LoVo (cell line): ENCODE measurements at places on chromosomes 2 and 18.

GRCh38 chr18:715626-716025 is 3.2 kb upstream of the ENOSF1 start:
- DNase-seq = no peak

DNA sequence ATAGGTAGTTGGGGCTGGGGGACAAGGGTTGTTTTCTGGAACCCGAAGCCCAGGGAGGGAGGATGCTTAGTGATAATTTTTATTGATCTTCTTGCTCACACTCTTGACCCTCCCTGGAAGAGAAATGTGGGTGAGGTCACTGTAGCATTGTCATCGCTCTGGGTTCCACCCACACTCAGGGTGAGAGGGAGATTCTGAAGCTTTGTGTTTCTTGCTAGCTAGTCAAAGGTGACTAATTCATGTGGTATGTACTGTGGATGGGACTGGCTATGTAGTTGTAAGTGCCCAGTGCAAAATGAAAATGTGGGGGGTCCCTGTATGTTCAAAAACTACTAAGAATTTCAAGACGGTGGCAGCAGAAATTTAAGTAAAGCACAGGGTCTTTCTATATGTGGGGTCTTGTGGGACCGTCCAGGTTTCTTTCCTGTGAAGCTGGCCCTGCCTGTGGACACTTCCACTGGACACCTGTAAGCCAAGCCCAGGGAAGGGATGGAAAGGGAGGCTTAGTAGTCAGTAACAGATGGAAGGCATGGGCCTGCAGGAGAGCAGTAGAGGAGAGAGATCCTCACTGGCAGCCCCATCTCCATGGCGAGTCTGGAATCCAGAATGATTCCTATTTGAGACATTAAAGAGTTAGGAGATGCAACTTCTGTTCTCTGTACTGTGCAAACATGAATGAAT is 35.0 kb downstream of the TSN start:
- DNase-seq = peak; percentile 71

DNA sequence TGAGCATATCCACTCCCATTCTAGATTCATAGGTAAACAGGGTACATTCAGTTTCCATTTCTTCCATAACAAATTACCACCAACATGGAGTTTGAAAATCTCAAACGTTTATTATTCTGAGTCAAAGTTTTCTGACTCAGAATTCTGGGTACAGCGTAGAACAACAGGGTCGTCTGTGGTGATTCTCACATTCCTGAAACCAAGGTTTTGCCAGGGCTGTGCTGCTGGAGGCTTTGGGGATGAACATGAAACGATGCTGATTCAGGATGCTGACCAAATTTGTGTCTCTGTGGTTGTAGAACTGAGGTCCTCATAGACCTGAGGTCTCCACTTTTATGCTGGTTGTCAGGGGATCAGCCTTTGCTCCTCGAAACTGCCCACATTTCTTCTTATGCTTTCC is 255.7 kb downstream of the DSEL start:
- no peak for DNase-seq

- no peak for DNase-seq
Observed at GRCh38 chr2:239431536-239431935, 30.7 kb upstream of the HDAC4 start.

- peak; percentile 16 for DNase-seq
Observed at GRCh38 chr2:33380001-33380609, 96.3 kb upstream of the RASGRP3 start.

DNA sequence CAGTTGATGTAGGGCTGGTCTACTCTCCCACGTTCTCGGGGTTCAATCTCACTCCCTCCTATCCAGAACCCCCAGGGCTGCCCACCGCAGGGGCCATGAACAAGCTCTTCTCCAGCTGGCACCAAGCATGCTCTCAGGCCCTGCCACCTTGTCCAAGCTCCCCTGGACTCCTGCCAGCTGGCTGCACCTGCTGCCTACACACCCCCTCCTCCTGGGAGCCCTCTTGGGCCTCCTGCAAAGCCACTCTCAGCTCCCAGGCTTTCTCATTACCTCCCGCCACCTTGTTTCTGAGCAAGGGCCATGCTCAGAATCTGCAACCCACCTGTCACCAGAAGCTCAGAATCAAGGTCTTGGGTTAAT is 56.0 kb downstream of the HDAC4 start:
- no peak for DNase-seq

- no peak for DNase-seq
Observed at GRCh38 chr2:218294430-218295022, 2.2 kb upstream of the TMBIM1 start.

GRCh38 chr2:98559581-98559980 is 48.7 kb downstream of the COA5 start:
- no peak for DNase-seq

DNA sequence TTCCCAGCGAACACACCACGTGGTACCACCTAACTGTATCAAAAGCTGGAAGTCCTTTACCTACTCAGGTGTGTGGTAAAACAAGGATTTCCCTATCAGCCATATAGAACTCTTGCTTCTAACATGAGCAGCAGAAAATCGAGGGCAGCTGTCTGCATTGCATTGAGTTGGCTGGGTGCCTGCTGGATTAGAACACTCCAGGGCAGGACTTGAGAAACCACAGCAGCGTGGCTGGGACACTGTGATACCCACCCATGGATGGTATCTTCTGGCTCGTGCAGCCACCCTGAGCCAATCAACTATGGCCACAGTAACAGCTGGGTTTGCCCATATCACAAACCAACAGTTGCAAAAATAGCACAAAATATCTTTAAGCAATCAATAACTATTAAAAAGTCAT is 188.3 kb downstream of the FBXO15 start:
- no peak for DNase-seq

- peak; percentile 27 for DNase-seq
Observed at GRCh38 chr2:219722276-219722879, 94.9 kb downstream of the SLC4A3 start.

DNA sequence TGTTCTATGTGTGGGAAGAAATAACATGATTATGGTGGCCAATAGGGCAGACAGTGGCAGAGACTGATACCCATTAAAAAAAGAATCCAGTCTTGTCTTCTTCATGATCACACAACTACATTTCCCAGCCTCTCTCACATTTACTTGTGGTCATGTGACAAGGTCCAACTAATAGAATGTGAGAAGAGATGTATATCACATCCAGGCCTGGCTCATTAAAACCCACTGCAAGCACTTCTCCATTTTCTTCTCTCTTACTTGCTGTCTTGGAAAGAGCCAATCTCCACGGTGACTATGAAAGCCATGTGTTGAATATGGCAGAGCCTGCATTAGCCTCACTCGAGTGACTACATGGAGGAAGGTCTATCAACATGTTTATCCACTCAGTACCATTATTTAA is 306.2 kb upstream of the ZEB2 start:
- no peak for DNase-seq

DNA sequence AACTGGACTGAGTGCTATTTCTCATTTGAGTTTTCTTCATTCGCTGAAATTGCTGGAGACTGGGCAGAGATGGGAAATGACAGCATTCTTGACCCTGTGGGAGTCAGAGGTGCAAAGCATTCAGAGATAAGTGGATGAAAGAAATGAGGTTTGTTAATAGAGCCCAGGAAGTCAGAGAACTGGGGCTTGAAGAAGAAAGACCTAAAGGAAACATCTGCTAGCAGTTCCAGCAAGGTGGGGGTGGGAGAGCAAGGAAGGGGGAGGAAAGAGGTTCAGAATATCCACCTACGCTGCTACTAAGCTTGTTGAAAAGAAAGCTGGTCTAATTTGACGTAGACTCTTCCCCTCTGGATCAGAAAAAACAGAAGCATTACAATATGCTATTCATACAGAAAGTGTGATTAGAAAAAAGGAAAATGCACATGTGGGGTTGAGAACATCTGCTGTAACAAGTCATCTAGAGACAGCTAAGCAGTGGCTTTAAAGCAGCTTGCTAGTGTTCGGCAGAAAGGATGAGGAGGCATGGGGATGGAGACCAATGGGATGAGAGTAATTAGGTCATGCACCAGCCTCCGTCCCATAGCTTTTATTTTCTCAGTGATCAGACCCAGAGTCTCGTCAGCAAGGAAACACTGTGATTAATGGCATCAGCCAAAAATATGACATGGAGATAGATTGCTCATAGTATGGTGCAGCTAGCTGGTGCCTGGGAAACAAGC is 29.7 kb downstream of the NAB1 start:
- no peak for DNase-seq

GRCh38 chr18:48949050-48949605 is 1.6 kb downstream of the SMAD7 start:
- DNase-seq = peak; percentile 58

DNA sequence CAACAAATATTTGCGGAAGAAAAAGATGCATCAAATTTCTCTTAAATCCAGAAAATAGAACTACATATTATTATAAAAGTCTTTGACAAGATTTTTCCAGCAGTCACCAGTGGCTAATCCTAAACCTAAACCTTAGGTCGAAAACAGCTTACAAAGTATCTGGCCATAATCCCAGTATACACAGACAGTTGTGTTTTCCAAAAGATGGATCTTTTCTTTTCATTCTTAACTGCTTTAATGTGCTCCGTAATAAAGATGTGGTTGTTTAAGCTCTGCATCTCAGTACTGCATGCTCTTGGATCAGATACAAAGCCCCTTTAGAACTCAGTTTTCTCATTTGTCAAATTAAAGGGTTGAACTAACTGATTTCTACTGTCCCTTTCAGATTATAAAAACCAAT is 247.8 kb downstream of the TXNL1 start:
- DNase-seq = no peak

- DNase-seq = no peak
Observed at GRCh38 chr2:18752022-18752493, 162.7 kb upstream of the NT5C1B start.

- DNase-seq = no peak
Observed at GRCh38 chr18:2559249-2559648, 12.1 kb downstream of the METTL4 start.

DNA sequence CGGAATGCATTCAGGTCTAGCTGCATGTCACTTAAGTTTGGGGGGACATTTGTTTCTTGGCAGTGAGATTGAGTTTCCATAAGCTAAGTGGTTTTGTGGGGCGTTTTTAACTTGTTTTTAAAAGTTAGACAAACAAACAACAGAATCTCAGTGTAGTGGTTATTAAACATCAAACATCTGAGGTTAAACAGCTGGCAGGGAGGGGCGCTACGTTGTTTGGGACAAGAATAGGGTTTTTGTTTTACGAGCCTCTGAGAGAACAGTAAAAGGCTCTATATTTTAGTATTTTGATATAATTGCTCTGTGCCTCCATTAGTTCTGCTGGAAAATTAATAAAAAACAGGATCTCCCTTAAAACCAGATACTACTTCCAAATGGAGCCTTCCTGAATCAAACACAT is 41.6 kb upstream of the TMEM177 start:
- no peak for DNase-seq

DNA sequence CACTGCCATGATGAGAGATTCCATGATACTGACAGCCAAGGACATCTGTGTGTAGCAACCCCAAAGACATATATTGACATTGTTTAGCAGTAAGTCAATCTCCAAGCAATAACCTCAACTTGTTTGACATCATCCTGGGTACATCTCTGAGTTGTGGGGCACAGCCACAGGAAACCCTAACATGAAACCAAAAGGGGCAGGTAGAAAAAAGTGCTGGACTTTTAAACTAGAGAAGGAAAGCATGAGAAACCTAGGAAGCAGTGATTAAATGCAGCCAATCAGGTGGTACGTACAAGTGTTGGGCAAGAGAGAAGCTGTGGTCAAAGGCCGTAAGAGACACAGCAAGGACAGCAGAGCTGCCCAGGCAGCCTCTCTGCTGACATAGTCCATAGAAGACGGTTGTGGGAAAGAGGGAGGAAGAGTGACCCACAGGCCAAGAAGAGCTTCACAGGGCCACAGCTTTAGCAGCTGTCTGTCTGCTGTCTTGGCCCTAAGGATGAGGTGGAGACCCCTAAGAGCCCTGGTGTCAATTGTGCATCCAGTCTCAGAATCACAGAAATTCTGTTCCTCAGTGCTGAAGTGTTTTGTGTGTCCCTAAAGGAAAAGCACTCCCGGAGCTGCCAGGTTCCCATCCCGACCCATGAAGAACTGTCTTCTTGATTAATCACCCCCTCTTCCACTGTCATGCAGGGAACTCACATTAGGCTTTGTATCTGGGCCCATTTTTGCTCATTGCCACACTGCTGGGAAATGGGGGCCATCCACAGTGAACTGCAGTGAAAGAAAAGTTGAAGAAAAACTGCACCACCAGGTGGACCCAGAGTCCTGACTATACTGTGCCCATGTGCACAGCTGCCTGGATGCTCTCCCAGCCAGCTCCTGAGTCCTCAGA is 25.4 kb upstream of the CHN1 start:
- DNase-seq = peak; percentile 9

GRCh38 chr2:205969584-205969983 is 116.4 kb downstream of the INO80D start:
- no peak for DNase-seq

GRCh38 chr2:29010946-29011345 is 29.8 kb downstream of the TOGARAM2 start:
- no peak for DNase-seq

DNA sequence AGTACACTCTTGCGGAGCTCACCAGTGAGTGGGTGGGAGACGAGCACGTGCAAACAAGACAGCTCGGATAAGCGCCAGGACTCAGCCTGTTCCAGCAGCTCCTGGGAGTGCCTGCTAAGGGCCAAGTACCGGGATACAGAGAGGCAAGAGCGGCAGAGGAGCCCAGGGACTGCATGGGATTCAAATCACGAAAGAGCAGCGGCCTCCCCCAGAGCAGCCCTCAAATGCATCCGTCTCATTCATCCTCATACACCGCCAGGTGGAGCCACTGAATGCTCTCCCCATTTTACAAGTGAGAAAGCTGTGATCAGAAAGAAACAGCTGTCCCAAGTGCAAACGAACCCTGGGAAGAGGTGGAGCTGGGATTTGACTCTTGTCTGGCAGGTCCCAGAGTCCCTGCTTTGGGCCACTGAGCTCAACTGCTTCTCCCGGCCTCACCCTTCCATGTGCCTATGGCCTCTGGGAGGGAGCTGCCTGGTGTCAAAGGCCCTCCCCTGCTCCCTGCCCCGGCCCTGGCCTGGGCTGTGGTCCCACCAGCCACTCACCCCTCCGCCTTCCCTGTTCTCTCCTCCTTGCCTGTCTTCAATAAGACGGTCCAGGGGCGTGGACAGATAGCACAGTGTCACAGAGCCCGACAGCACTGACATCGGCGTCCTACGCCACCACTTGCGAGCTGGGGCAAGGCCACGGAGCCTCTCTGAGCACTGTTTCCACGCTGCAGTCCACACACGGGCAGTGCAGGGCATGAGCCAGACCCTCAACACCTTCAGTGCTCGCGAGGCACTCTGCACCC is 72.8 kb upstream of the TAF1B start:
- peak; percentile 39 for DNase-seq

GRCh38 chr2:121903037-121903689 is 147.7 kb downstream of the TSN start:
- no peak for DNase-seq

- DNase-seq = no peak
Observed at GRCh38 chr2:191222507-191222906, 22.7 kb upstream of the MYO1B start.

- DNase-seq = no peak
Observed at GRCh38 chr2:62408241-62408677, 97.7 kb downstream of the TMEM17 start.

DNA sequence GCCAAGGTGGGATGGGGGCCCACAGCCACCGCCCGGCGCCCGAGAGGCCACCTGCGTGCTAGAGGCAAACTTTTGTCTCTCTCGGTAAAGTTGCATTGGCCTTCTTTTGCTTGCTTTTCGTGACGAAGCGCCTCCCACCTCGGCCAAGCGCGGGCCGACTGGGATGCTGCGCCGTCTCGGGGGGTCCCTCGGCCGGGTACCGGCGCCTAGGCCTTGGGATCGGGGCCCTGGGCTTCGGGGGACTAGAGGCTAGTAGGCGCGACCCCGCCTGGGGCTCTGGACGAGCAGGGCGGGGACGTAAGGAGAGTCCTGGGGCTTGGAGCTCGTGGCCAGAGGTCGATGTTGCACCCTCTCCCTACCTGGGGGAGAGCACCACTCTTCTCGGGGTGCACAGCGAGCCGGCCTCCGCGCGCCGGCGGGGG is 545 bp downstream of the GLI2 start:
- no peak for DNase-seq
